ENCODE measurements at places on chromosomes 2 and 18.

- no peak for DNase-seq
Measured at GRCh38 chr2:96143848-96144480, 1.3 kb downstream of the DUSP2 start.

- no peak for DNase-seq
Measured at GRCh38 chr18:54389143-54389505, 31.4 kb downstream of the C18orf54 start.

GRCh38 chr2:30113617-30114293, 33.1 kb upstream of the YPEL5 start:
- no peak for DNase-seq

- no peak for DNase-seq
Measured at GRCh38 chr2:6671913-6672312, 193.8 kb downstream of the CMPK2 start.

GRCh38 chr2:170928036-170928823, 823 bp upstream of the GORASP2 start:
- DNase-seq: no peak

- DNase-seq: no peak
Measured at GRCh38 chr2:29238497-29238896, 123.3 kb downstream of the CLIP4 start.

DNA sequence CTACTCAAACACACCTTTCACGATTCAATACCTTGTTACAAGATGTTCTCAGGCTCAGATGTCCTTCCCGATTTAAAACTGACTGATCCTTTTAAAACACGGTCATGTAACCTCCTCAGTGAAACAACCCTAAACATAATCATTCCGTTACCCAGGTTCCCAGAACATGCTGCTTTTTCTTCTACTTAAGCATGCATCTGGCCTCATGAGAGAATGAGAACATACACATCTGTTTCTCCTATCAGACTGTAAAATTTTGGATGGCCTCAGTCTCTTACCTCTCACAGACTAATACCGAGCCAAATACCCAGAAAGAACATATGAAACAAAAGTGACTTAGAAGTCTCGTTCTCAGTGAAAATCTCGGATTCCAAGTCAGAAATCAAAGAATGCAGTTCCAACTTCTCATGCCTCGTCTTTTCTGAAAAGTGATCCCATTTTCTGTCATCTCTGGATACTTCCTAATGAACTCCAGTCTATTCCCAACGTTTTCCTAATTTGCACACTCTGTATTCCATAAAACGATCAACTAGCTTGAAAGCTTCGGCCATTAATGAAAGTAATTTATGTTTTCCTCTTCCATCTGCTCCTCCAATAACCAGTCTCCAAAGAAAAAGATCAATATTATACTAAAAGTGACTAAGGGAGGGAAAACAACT, 919 bp downstream of the SF3B1 start:
- peak; percentile 60 for DNase-seq

DNA sequence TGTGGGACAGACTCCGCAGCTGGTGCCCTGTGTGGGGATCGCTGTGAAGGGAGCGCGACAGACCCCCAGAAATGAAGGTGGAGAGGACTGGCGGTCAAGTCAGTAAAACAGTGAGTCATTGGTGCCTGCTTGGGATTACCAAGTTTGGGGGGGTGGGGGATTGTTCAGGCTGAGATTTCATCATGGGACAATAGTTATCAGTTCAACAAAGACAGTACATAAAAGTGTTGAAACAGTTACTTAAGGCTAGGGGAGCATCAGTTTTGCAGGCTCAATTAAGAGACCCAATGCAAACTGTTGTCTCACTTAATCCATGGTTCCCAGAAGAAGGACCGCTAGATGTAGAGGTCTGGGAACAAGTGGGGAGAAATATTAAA, 42.4 kb upstream of the PDK1 start:
- DNase-seq: no peak

DNA sequence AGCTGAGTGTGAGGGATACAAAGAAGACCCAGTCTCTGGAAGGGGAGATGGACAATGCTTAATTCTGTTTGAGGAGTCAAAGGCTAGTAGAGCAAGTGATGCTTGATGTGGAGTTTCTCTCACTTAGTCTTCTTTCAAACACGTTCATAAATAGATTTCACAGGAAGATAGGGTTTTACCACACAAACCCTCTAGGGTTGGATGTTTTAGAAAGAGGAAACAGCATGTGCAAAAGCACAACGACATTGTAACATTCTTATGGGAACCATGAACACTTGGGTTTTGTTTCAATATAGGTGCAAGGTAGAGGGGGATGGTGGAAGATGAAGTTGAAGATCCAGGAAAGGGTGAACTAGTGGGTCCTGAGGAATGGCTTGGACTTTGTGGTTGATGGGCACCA, 10.8 kb upstream of the EFEMP1 start:
- no peak for DNase-seq

DNA sequence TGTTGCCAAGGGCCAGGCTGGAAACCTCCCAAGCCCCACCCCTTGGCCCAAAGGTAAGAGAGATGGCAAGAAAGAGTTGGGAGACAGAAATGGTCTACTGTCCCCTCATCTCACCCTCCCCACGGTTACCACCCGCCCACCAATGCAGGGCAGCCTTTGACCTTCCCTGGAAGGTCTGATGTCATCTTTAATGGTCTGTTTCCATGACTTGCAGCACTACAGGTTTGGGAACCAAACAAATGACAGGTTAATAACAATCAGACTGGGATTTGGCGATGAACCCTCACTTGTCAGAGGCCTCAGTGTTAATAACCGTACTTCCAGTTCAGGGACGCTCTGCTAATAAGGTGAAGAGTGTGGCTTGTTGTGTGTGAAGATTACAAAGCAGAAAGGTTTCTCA, 70.4 kb downstream of the MRO start:
- no peak for DNase-seq

DNA sequence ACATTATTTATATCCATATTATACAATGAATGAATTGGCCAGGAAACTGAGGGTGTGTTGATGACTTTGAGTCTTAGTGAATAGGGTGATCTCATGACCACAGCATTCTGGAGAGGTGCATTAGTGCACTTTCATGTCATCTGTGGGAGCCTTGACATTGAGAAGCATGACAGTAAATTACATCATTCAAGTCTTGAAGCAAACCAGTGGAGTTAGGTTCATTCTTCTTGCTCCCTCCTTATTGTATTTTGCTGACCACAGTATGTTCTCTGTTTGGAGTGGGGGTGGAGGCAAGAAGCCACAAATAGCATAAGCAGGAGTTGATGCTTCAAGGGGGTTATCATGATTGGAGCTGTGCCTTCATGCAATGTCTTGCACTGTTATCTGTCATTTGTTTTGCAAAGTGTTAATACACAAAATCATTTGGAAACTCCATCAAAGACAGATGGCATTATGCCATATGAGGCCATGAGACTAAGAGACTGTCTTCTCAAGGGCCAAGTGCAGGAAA, 680.2 kb downstream of the NYAP2 start:
- DNase-seq: no peak

- DNase-seq: no peak
Measured at GRCh38 chr2:65499216-65499615, 66.8 kb upstream of the SPRED2 start.

DNA sequence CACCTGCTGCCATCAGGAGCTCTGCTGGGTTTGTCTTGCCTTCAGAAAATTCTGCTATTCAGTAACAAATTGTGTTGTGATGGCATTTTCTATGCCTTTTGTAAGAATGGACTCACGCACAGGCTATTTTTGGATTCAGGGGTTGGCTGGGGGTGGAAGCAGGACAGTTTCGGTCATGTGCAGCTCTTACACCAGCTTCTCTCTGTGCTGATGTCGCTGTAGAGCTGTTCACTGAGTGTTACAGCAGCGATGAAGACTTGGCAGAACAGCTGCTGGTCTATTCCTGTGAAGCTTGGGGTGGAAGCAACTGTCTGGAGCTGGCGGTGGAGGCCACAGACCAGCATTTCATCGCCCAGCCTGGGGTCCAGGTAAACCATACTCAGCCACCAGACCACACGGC, 49.2 kb downstream of the TRPM8 start:
- no peak for DNase-seq

GRCh38 chr2:128036748-128037607, 9.1 kb upstream of the SAP130 start:
- DNase-seq: no peak

- no peak for DNase-seq
Measured at GRCh38 chr2:160570376-160570775, 76.8 kb upstream of the RBMS1 start.

DNA sequence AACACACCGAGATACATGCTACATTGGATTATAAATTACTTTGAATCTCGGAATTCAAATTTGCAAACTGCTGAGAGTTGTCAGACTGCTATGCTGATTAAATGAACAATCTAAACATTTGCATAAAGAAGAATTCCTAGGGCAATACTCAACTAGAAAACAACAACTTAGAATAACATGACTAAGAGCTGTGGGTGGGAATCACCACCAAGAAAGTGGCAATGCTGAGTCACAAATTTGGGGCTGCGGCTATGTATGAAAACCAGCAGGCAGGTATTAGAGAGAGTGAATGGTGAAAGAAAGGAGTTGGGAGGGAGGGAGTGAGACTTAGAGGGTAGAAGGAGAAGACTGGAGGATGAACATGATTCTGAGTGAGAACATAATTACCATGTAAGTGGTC, 559.5 kb downstream of the PIK3C3 start:
- no peak for DNase-seq
